ENCODE measurements at places on chromosomes 5 and 9.

DNA sequence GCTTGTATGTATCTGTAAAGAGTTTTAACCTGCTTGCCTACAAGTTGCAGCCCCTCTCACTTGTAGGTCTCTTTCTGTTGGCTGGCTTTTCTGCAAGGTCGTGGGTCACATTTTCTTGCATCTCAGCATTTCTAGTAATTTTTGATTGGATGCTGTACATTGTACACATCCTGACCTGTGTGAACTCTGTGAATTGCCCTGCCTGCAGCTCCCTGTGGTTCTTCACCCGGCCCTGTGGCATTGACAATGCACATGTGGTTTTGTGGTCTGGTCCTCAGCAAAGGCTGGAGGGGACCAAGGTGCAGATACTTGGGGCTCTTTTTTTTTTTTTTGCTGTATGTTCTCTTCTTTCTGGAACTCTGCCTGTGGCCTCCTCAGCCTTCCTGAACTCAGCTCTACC, 53.6 kb downstream of the WNK2 start:
- DNase-seq: no peak

- DNase-seq: no peak
Observed at GRCh38 chr9:129624168-129624759, 1.7 kb upstream of the NTMT1 start.

GRCh38 chr9:122261469-122261881, 3.2 kb downstream of the RBM18 start:
- DNase-seq: no peak

DNA sequence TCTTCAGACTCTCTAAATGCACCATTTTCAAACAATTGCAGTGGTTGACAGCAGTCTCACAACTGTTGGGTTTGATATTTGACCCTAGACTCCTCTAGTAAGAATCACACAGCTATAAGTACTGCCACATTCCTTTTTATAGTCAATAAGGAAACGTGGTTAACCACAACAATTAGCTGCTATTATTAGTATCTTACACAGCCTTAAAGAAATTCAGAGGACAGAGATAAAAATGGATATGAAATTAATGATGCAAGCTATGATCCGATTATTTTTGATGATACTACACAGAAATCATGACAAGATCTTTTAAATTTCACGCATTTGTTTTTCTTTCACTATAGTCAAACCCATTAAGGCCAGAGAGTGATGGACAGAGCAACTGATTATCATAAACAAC, 288.6 kb upstream of the C9orf72 start:
- DNase-seq: no peak

GRCh38 chr9:96667363-96667728, 12.2 kb upstream of the PRXL2C start:
- no peak for DNase-seq

DNA sequence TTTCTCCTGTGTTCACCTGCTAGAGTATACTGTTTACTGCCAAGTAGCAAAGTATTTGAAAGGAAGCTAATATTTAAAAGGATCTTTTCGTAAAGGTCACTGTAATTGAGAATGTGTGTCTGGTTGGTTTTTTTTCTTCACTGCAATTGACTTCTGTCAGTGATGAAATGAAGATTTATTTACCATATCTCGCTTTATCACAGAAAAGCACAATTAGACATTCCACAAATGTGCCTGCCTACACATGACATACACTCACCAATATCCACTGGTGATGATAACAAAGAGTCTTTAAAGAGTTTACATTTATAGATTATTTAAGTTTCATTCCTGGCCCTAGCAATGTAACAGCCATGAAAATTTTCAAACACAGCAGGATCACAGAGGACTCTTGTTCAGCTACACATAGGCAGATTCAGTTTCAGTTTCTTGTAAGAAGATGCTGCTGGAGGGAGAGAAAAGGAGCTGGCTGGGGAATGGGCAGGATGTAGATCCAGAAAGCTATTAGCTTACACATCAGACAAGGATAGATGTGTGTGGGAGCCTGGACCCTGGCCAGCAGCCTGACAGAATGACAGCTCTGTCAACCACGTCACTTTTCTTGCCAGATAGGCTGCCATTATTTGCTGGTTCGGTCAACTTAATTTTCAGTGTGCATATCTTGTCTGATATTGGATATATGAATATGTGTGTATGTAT, 104.0 kb downstream of the GDNF start:
- no peak for DNase-seq

- DNase-seq: no peak
Observed at GRCh38 chr5:62432621-62433064, 20.1 kb downstream of the IPO11 start.

DNA sequence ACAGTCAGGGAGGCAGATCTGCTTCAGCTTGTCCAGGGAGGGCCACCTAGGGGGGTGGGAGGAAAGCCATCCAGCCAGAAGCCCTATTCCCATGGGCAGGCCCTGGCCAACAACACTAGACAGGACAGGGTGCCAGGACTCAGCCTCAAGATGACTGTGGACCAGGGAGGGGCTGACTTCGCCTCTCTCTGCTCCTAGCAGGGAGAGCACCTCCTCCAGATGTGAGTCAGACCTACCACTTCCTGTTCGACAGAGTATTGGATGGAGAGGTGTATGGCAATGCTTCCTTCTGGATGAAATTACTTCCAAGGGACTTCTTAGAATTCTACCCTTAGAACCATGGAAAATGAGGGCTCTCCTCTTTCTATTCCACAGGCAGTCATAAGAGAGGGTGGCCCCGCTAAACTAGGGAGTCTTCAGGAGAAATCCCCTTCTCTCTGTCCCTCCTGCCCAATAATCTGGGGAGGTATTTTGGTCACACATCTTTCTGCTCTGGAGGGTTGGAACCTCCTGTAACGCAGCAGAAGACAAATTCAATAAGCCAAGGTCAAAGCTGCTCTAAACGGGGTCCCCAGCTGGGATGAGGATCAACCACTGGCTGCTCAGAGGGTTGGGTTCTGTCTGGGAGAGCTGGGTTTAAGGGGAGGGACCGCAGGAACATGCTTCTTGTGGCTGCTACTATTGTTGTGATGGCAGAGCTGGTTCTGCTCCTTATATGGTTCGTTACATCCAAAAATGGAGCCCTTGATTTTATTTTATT, 23.2 kb upstream of the RCL1 start:
- no peak for DNase-seq

DNA sequence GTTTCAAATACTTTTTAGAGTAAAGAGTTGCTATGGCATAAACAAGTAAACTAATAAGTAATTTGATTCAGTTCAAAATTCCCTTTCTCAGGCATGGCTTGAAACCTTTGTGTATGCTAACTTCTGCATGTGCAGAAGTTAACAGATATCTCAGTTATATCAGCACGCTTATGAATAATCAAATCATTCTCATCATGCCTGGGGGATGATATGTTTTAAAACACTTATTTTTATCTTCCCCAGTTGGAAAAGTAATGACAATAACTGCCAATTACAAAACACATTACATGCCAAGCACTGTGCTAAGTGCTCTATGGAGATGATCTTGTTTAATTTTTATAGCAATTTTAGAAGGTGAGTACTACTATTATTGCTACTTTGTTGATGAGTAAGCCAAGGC, 146.4 kb downstream of the YIPF5 start:
- DNase-seq: no peak

- DNase-seq: no peak
Observed at GRCh38 chr5:177607452-177608192, 7.7 kb downstream of the B4GALT7 start.

GRCh38 chr9:85702726-85703289, 38.9 kb downstream of the AGTPBP1 start:
- no peak for DNase-seq

DNA sequence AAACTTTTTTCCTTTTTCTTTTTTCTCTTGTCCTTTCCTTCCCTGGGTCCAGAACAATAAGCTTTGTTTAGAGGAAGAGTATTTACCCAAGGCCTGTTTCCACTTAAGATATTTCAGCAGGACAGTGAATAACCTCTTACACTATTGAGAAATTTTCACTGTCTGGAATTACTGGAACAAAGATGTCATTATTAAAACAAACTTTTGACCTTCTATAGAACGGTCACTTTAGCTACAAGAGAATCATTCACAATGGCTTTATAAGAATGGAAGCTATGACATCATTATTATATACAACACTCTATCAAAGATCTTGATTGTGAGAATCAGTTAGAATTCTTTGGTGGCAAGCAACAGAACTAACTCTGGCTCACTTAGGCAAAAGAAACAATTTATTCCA, 22.0 kb upstream of the ARHGAP26 start:
- no peak for DNase-seq

- no peak for DNase-seq
Observed at GRCh38 chr5:159353661-159354252, 23.5 kb upstream of the IL12B start.
